RPMI8226 (cell line): ENCODE measurements at places on chromosomes 13 and 19.

DNA sequence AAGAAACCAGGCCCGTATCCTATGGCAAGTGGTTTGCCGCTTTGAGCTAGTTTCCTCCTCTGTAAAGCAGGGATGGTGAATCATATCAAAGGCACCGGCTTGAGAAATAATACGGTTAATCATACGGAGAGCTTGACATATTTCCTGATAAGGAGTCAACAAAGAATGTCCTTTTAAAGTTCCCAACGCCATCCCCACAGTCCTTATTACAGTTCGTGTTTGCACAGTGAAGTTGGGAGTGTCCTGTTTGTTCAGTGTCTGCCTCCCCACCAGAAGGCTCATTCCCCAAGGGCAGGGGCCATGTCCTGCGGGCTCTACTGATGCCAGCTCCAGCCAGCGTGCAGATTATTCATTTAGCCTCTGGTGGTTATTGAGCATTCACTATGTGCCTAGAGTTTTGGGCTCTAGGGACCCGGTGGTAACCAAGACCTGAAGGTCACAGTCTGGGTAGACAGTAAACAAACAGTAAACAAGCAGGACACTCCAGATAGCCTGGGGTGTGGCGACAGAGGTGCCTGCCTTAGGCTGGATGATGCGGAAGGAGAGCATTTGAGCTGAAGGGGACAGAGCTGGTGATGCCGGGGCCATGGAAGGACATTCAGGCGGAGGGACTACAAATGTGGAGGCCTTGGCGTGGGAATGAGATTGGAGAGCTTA lies 6.3 kb downstream of the GRAMD1A start:
- DNase-seq, result no peak

DNA sequence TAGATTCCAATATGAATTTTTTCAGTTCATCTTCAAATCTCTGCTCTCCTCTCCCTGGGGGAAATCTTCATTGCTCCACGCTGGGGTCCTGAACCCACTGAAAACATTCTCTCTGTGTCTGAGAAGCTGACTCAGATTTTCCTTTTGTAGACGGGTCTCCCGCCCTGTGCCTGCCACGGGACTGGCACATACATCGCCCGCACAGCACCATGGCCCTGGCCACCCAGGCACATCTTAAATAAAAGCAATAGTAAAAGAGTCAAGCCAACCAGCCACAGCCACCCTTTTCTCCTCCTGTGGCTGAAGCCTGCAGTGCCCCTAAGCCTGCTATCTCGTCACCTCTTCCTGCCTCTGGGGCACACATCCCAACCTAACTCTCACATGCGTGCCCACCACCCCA lies 301.2 kb downstream of the ZNF536 start:
- no peak for DNase-seq

- no peak for DNase-seq
These were observed 24.7 kb downstream of the PRR20E start for GRCh38 chr13:57191667-57192066.

DNA sequence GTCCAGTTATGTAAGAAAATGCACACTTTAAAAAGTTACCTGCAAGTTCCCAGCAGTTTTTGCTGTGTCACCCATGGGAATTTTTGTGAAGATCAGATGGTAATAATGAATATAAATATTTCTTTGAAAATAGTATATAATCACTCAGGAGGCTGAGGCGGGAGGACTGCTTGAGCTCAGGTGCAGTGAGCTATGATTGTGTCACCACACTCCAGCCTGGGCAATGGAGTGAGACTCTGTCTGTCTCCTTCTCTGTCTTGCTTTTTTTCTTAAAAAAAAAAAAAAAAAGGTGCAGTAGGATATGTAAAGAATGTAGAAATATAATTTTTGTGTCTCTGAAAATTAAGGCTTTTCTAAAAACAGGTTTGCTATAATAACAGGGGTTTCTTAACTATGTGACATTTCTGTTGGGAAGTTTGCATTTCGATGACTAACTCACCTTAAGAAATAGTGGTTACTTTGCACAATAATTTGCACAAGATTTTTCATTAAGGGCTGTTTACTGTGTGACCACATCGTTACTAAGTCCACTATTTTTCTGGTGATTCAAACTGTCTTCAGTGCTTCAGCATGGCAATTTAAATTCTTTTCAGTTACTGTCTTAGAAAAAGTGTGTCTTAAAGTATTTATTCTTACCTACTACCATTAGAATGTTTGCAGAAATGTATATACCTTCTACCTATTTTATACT lies 37.3 kb downstream of the DNAJC3 start:
- DNase-seq, result no peak

- no peak for DNase-seq
These were observed 1355.0 kb downstream of the OLFM4 start for GRCh38 chr13:54383604-54384003.

GRCh38 chr13:49975826-49976225 lies 21.0 kb upstream of the TRIM13 start:
- no peak for DNase-seq

- DNase-seq, result no peak
These were observed 1.1 kb downstream of the ZNF550 start for GRCh38 chr19:57558525-57558924.

DNA sequence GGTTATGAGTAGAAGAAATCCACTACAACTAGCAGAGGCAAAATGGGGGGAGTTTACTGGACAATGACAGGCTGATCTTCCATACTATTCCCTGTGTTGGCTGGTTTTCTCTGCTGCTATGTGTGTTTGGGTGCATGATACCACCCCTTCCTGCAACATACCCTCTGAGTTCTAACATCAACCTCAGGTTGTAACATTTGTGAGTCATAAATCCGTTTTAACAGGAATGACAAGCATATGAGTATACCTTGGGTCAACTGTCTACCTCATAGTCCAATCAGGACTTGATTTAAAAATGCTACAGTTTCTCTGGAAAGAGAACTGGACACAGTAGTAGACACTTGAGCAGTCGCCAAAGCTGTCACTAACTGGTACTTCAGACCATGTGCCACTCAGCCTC lies 422.9 kb downstream of the KCTD12 start:
- DNase-seq, result no peak

DNA sequence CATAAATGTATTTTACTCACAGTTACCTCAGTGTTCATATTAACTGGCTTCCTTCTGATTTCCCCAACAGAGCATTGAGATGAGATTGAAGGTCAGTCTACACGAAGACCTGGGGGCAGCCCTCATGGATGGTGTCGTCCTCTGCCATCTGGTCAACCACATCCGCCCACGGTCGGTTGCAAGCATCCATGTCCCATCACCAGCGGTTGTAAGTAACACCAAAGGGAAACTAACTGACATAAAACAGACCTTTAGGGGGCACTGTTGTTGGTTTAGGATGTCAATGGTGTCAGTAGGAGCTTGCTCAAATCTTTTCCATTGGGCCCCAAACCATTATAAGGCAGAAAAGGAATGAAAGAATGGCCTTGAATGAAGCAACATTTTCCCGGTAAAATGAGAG lies 68.2 kb downstream of the ESD start:
- DNase-seq, result peak; percentile 4

- no peak for DNase-seq
These were observed 19.2 kb downstream of the EPN1 start for GRCh38 chr19:55694241-55694655.

DNA sequence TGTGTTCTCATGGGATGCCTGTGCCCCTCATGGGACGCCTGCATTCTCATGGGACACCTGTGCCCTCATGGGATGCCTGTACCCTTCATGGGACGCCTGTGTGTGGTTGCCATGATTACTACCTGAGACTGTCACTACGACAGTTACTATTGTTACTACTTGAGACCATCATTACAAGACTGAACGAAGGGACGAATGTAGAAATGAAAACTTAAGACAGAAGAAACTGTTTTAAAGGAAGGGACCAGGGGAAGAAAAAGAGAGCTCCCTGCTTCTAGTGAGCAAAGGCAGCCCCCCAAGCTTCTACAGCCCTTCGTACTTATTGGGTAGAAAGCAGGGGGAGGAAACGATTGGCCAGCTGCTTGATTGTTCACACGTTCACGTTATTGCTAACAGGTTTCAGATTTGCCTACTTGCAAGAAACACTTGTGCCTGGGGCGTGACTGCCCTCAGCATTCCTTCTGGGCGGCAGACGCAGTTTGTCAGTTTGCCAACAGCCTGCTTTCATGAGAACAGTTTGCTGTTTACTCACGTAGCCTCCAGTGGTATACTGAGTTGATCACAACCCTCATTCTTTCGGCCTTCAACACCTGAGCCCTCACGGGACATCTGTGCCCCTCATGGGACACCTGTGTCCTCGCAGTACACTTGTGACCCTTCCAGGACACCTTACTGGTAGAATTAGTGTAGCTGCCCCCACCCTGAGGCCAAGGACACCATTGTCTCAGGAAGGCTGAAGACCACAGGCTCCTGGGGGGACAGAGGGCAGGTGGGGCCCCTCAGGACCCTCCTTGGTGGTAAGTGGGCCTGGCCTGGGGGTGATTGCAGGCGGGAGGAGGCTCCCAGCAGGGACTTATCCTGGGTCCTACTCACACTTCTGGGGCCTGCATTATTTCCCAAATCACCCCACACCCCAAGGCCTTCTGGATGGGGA lies 2.5 kb upstream of the S1PR4 start:
- peak; percentile 93 for DNase-seq

DNA sequence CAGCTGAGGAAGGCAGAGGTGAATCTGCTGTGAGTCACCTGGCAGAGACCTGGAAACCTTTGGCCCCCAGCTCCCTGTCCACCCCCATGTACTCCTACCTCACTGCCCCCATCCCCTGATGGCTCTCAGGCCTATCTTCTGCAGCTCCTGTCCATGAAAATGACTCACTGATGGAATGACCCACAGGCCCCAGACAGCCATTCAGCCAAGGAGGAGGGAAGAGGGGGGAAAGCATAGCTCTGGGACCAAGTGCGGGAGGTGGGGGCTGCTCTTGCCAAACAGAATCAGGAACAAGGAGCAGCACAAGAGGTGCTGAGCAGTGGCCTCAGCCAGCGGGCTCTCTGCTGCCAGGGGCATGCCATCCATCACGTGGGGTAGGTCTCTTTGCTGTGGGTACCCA lies 111.4 kb upstream of the C1QTNF9B start:
- DNase-seq, result no peak

- no peak for DNase-seq
These were observed 202.1 kb downstream of the KLF12 start for GRCh38 chr13:73932091-73932490.

GRCh38 chr13:26873386-26873698 lies 112.8 kb upstream of the GPR12 start:
- DNase-seq, result no peak

GRCh38 chr19:11180346-11180745 lies 17.0 kb downstream of the KANK2 start:
- DNase-seq, result no peak

DNA sequence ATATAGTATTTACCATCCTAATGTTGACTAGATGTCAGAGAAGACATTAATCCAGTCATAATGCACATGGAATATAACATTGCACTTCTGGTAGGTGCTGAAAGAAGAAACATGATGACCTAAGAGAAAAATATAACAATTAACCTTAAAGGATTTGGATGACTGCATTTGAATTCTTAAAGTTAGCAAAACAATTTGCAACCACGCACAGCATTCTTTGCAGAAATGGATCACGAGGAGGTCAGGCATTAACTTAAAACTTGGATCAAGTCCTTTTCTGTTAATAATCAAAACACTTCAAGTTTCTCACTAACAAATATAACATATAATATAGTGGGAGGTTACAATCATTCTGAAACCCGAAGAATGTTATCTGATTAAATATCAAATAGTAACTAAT lies 525.0 kb upstream of the SLITRK6 start:
- no peak for DNase-seq

GRCh38 chr13:51277928-51278327 lies 55.7 kb downstream of the FAM124A start:
- no peak for DNase-seq

DNA sequence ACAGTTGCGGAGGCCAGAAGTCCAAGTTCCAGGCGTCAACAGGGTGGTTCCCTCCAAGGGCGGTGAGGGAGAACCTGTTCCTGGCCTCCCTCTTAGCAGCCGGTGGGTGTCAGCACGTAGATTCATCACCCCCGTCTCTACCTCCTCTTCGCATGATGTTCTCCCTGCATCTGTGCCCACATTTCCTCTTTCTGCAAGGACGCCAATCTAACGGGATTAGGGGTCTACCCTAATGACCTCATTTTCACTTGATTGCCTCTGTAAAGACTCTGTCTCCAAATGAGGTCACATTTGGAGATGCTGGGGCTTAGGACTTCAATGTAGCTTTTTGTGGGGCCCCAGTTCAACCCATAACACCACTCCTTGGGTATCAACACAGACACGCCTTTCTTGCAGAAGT lies 38.5 kb downstream of the DPF1 start:
- no peak for DNase-seq

GRCh38 chr13:94548821-94549231 lies 47.1 kb downstream of the TGDS start:
- DNase-seq, result peak; percentile 64

- peak; percentile 44 for DNase-seq
These were observed 2.8 kb downstream of the GFY start for GRCh38 chr19:49427855-49428546.

GRCh38 chr13:45224176-45224575 lies 23.3 kb upstream of the KCTD4 start:
- no peak for DNase-seq

DNA sequence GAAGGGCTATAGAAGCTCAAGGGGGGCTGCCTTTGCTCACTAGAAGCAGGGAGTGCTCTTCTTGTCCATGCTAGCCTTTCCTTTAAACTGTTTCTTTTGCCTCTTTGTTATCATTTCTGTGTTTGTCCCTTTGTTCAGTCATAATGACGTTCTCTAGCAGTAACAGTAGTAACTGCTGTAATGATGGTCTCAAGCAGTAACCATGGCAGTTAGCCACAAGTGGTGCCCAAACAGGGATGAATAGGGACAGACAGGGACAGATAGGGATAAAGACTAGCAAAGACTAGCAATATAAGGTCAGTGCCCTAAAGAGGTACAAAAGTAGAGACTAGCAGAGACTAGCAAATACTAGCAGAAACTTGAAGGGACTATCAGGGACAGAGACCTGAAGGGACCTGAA lies 869.0 kb upstream of the PRR20A start:
- no peak for DNase-seq

GRCh38 chr13:42211704-42212464 lies 60.1 kb upstream of the AKAP11 start:
- DNase-seq, result no peak

DNA sequence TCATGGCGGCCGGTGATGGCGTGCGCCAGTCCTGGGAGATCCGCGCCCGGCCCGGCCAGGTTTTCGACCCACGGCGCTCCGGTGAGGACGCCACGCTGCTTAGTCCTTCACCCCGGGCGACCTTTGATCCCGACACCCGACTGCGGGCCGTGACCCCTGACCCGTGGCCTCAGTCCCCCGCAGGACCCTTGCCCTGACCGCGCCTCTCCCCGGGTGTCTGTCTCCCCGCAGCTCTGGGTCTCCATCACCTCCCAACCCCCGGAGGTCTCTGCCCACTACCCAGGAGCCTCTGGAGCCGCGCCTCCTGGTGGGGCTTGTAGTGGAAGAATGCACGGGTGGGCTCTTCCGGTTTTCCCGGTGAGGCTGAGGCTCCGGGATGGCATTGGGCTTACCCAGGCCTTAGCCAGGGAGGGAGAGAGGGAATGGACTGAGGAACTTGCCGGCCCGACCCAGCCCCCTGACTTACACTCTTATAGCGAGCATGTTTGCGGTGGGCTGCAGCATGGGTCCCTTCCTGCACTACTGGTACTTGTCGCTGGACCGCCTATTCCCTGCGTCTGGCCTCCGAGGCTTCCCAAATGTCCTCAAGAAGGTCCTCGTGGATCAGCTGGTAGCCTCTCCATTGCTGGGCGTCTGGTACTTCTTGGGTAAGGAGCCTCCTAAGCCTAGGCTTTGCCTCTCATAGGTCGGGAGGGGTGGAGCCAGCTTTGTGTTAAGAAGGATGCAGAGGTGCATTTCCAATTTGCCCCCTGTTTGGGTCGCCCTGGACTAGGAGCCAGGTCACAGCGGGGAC lies 566 bp downstream of the MPV17L2 start:
- no peak for DNase-seq

GRCh38 chr19:52889931-52890330 lies 7.5 kb downstream of the ZNF320 start:
- no peak for DNase-seq
